Cardiac septum (tissue), 1 donor: ENCODE measurements at places on chromosomes 13 and 19. TPM values are rescaled to one million over a fixed set of nuclear protein-coding genes. Genes with fewer than 3 reads are reported as not detected.

WTIP gene
- total RNA-seq: 34.7 TPM

DNA sequence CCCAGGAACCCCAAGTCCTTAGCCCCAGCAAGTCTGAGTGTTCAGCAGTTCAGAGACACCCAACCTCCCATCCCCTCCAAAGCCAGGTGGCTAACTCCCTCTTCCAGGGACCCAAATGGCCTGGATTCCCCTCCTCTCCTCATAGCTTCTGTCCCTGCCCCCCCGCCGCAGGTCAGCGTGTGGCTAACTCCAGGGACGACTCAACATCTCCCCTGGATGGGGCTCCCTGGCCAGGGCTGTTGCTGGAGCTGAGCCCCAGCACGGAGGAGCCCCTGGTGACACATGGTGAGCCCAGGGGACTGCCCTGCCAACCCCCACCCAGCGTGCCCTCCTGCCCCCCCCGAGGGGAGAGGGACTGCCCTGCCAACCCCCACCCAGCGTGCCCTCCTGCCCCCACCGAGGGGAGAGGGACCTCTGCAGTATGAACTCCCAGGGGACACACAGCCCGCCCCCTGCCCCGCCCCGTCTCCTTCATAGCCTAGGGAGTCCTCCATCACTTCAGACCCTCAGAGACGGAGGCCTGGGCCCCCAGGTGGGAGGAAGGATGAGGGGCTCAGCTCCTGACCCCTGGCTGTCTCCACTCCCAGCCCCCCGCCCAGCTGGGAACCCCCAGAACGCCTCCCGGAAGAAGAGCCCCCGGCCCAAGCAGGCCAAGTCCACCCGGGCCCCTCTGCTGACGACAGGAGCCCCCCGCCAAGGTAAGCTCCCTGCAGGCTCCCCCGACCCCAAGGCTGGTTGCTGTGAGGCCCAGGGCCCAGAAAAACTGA, 1.7 kb downstream of the SSC5D start:
- DNase-seq: no peak

DNA sequence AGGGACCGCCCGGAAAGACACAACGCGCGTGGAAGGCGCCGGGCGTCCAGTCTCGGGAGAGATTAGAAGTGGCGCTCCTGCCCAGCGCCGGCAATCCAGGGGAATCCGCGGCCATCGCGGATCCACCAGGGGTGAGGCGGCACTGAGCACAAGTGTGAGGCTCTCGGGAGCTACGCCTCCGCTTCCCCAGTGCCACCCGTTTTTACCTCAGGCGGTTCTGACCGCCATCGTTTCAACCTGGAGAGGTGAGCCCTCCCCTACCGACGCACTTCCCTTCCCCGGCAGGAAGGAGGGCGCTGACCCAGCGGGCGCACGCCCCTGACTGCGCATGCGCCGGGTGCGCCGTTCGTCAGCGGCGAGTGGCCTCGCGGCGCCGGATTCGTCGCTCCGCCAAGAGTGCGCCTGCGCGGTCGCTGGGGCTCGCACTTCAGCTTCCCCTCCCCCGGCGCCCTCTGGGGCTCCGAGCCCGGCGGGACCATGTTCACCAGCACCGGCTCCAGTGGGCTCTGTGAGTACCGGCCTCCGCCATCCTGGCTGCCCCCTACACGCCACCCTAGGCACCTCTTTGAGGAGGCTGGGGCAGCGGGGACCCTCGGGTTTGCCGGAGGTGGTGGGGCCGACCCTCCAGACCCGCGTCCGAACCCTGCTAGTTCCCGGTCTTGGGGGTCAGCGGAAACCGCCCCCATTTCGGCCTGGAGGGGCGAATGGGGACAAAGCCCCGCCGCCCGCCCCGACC, at the start of gene UBAC2:
Gene UBAC2, plus strand, starts transcription at position 423 of the 736 bp plus-strand sequence. Its CDS starts 55 bp downstream, at position 478.
- DNase-seq: peak; percentile 98

UQCRFS1 gene
- total RNA-seq: 112 TPM

DNA sequence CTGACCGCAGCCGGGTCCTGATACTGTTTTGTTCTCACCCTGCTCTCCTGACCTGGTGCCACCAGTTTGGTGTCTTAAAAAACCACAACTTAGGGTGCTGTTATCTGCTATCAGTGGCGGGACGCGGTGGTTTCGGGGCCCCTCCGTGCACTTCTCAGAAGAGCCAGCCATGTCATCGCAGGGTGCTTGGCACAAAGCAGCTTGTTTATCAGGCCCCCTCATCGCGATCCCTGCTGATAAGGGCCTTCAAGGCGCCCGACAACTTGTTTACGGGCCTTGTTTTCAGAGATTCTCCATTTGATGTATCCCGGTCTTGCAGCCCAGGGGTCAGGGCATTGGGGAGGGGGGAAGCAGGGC, 58.1 kb upstream of the KLF2 start:
- DNase-seq: no peak

- DNase-seq: no peak
Observed at GRCh38 chr13:33582121-33582520, 235.8 kb upstream of the RFC3 start.

DNA sequence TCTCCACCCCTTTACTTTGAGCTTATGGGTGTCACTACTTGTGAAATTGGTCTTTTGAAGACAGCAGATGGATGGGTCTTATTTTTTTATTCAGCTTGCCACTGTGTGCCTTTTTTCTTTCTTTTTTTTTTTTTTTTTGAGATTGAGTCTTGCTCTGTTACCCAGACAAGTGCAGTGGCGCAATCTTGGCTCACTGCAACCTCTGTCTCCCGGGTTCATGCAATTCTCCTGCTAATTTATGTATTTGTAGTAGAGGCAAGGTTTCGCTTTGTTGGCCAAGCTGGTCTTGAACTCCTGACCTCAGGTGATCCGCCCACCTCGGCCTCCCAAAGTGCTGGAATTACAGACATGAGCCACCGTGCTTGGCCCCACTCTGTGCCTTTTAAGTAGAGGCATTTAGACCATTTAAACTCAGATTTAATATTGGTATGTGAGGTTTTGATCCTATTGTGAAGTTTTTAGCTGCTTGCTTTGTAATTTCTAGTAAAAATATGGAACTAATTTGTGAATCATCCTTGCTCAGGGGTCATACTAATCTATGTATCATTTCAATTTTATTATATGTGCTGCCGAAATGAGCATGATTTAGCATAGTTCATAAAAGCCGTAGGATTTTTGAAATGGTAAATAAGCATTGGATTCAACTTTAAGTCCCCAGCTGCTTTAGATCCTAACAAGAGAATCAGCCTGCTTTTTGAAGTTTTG, 584.5 kb downstream of the SLITRK1 start:
- DNase-seq: no peak

INSR gene
- 113 TPM for total RNA-seq

KLK15 gene
- not detected for total RNA-seq
